ENCODE measurements at places on chromosomes 3 and 15.

DNA sequence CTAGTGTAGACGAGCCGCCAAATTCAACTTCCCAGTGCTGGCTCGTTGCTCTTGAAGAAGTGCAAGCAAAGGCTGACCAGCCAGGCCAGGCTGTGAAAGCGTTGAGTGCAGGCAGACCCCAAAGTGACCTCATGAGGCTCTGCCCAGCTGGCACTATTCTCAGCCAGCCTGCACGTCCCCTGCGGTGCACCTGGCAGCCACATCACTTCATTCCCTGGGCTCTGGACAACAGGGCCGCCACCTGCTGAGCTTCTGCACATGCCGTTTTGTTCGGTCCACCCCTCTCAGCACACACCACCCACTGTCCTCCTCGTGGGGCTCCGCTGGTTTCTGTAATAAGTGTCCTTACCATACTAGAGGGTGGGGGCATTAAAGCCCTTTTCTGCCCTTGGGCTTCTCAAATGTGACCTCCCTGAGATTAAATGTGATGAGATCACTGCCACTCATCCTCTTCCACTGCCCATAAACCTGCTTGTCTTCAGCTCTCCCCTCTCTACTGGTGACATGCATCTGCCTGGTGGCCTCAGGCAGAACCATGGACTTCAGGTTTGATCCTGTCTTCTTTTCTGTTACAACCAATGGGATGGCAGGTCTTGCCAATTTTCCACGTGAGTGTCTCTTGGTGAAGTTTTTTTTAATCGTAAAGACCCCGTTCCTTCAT is 6.1 kb downstream of the RASGRF1 start:
- DNase-seq = no peak

DNA sequence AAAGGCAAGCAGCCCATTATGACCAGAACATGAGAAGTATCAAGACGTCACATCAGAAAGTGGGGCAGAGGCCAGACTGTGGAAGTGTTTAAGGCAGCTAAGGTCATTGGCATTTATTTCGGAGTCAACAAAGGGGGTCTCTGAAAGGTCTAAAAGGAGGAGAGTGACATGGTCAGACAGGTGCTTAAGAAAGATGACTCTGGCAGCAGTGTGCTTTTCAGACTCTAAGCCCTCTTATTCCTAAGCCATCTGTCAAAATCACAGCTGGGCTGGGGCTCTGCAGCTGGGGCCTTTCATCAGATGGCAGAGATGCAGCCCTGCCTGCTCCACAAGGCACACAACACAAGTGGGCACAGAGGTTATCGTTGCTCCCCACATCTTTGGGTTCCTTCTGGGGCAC is 14.0 kb downstream of the FBXL22 start:
- DNase-seq = no peak

DNA sequence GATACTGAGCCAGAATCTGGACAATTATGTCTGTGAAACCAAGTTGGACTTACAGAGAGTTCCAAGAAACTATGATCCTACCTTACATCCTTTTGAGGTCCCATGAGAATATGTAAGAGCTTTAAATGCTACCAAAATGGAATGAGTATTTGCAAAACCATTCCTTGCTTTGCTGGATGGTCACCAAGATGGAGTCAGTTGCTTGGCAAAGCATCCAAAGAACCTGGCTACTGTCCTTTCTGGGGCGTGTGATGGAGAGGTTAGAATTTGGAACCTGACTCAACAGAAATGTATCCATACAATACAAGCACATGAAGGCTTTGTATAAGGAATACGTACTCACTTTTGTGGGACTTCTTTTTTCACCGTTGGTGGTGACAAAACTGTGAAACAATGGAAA is 36.2 kb downstream of the AP4E1 start:
- no peak for DNase-seq

DNA sequence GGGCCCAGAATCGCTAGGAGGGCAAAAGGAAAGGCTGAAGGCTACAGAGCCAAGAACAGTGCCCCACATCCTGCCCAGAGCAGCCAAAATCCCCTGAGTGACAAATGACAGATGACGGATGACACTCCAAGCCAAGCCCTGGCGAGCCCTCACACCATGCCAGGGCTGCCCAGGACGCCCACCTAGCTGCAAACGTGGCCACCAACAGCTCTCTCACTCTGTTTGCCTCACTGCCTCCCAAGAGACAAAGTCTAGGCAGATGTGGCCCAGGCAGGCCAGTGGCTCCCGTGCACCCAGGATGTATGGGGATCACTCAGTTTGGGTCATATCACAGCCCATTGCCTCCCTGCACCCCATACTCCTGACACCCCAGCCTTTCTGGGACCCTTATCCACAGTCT is 270.1 kb upstream of the NSMCE3 start:
- DNase-seq = no peak

DNA sequence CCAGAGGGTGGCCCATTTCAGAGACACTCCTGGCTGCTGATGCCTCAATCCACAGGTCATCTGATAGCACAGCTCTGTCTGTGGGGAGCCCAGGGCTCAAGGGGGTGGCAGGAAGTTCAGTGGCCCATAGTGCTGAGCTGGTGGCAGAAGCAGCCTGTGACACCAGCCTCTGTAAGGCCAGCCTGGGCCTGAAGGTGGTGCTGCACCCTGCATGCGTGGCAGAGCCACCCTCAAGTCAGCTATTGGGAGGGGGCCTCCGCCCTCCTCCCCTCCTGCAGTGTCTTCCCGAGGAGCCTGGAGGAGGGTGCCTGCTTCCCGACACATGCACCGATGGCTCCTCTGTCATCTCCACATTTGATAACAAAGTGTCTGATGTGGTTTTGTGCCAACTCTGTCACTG is 3.0 kb downstream of the PLA1A start:
- DNase-seq = no peak

GRCh38 chr15:29316422-29316821 is 46.8 kb upstream of the NSMCE3 start:
- no peak for DNase-seq

GRCh38 chr15:52290800-52291199 is 4.8 kb downstream of the MYO5C start:
- DNase-seq = no peak
